ELR (cell line): ENCODE measurements at places on chromosomes 4 and X.

GRCh38 chr4:83022724-83023450 lies 12.1 kb upstream of the COPS4 start:
- DNase-seq: peak; percentile 74

DNA sequence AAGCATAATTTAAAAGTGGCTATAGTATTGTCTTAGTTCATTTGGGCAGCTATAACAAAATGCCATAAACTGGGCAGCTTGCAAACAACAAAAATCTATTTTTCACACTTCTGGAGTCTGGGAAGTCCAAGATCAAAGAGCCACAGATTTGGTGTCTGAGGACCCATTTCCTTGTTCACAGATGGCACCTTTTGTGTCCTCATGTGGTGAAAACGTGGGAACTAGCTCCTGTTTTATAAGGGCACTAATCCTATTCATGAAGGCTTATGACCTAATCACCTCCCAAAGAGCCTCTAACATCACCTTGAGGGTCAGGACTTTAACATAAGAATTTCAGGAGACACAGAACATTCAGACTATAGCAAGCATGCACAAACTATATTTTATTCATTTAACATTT lies 126.5 kb upstream of the WDFY3 start:
- DNase-seq: no peak

DNA sequence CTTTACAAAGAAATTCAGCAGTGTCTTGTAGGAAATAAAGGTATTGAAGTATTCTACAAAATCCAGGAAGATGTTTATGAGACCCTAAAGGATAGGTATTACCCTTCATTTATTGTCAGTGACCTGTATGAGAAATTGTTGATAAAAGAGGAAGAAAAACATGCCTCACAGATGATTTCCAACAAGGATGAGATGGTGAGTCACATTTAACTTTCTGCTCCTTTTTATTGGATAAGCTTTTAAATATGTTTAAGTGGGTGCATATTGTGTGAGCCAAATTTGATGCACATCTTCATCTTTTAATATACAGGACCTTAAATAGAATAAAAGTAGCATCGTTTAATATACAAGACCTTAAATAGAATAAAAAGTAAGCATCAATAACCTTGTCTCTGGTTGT lies 72.1 kb downstream of the LRP2BP start:
- DNase-seq: peak; percentile 23

DNA sequence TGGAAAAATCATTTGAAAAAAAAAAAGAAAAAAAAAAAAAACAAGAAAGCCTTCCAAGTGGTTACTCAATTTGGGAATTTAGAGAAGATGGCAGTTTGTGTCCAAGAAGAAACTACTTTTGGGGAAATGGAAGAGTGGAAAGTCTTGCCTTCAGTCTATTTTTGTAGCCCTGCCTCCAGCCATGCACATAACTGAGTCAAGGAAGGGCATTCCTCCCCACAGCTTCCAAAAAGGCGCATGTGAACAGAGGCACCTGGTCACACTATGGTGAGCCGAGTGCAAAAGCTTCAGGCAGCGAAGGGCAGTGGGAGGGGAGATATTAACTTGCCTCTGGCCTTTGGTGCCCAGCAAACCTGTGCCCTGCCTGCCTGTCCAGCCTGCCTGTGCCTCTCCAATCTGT lies 163.7 kb downstream of the SMIM20 start:
- no peak for DNase-seq

- DNase-seq: peak; percentile 19
Observed at GRCh38 chrX:139877710-139878414, 55.0 kb downstream of the ATP11C start.

DNA sequence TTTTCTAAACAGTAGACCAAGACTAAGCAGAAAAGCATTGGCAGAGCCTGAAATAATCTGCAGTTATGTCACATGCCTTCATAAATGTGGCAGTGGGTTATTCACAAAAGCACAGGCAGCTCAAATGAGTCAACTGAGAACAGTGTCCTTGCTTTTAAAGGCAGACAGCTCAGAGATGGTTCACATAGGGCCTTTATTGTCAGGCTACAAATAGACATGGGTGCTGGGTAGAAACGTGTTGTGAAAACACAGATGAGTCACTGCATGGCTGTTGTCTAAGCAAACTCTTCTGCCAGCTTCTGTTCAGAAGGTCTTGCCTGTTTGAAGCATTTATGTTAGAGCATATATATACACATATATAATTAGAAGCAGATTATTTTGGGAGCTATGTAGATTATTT lies 118.0 kb downstream of the SLC4A4 start:
- DNase-seq: peak; percentile 91

- DNase-seq: peak; percentile 45
Observed at GRCh38 chrX:110212299-110212698, 105.6 kb downstream of the AMMECR1 start.

DNA sequence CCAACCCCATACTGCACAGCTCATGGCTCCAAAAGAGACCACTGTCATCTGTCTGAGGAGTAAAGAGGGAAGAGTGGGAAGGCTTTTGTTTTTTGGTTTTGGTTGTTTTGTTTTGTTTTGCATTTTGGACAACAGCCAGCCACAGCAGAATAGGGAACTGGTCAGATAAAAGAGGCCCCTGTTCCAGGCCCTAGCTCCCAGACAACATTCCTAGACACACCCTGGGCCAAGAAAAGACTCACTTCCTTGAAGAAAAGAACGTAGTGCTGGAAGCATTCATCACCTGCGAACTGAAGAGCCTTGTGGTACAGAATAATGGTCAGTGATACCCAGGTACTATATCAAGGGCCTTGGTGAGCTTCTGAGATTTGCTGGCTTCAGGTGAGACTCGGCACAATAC lies 619.4 kb upstream of the SPANXN1 start:
- DNase-seq: no peak

DNA sequence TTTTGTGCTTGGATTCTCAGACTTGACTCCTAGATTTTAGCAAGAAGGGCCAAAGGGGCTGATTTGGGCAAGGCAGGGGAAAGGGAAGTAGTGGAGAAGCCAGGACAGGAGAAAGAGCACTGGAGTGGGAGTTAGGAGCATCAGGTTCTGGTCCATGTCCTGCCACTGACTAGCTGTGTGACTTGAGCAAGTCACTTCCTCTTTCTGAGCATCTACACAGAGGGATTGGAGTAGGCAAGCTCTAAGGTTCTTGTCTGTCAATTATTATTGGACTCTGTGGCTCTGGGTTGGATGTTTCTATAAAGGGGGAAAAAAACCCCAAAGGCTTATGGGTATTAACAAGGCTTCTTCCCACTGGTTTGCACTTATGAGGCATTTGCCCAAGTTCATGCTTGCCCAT lies 24.4 kb downstream of the PLAC1 start:
- DNase-seq: no peak

DNA sequence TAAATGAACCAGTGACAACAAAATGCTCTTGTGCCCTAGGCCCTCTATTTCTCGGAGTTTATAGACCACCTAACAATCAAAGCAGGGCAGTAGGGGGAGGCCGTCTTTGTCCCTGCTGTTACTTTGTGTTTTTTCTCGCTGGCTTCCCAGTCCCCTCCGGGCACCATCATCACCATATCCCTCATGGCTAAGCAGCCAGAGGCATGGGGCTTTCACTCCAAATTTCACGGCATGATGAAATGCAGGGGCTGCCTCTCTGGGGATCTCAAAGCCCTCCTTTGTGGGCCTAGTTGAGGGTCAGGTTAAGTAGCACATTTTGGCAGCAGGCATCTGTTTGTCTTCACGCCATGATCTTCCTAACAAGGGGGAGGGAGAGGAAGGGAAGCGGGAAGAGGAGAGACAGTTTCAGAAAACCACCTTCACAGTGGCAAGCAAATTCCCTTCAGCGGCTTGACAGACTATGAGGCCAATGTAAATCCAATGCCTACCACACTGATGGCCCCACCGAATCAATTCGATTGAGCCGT lies 91.9 kb downstream of the ANOS1 start:
- DNase-seq: no peak
